ENCODE measurements at places on chromosomes 7 and 10.

- no peak for DNase-seq
Measured at GRCh38 chr10:122249991-122250750, 20.9 kb upstream of the BTBD16 start.

DNA sequence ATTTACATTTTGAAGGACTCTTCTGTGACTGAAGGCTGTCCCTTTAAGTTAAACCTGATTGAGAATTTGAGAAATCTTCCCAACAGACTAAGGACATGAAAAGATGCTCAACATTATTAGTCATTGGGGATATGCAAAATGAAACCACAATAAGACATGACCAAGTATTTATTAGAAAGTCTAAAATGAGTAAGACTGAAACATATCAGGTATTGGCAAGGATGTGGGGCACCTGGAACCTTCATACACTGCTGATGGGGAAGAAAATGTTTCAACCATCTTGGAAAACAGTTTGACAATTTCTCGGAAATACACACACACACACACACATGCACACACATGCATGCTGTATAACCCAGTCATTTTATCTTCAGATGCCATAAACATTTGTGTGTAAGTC, 132.1 kb upstream of the CDK6 start:
- DNase-seq = no peak

- peak; percentile 69 for DNase-seq
Measured at GRCh38 chr7:155166673-155167370, 96.7 kb downstream of the HTR5A start.

DNA sequence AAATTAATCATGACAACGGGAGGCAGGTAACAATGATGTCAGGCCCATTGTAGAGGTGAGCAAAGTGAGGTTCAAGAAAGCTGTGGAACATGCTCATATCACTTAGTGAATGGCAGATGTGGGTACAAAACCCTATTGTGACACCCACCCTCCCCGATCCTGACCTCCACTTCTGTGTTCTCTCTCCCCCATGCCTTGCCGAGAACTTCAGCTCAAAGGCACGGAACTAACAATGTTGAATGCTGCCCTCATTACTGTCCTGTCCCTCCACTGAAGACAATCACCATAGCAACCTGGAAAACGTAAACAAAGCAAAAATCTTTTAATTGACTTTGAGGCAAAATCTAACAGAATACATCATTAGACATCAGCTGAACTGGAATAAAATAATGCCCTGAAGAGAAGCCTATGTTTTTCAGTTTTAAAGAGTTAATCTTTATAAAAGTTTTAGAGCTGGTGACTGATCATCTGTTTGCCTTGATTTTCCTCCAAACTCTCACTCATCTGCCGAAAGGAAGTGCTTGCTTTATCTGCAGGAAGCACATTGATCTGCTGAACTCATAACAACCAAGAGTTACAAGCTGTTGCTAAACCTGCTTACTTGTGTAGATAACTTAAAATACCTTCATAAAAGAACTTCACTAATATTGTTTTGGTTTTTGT, 133.6 kb downstream of the CUBN start:
- no peak for DNase-seq

DNA sequence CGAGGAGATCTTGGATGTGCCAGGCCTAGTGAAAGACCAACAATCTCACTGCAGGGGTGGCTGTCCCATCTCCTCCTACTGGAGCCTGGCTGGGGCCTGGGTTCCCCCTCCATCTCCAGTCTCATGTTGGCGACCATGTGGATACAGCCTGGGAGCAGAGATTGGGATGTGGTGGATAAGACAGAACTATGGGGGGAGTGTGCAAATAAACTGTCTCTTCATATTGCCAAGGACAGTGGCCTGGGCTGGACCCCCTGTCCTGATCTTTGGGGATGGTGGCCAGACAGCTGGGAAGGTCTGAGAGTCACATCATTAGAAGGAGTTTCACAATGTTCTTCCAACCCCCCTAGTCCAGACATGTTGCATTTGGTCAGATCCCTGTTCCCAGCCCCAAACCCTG, 5.8 kb upstream of the MINDY4 start:
- no peak for DNase-seq

GRCh38 chr10:1715821-1716220, 21.5 kb downstream of the ADARB2 start:
- DNase-seq = peak; percentile 6

DNA sequence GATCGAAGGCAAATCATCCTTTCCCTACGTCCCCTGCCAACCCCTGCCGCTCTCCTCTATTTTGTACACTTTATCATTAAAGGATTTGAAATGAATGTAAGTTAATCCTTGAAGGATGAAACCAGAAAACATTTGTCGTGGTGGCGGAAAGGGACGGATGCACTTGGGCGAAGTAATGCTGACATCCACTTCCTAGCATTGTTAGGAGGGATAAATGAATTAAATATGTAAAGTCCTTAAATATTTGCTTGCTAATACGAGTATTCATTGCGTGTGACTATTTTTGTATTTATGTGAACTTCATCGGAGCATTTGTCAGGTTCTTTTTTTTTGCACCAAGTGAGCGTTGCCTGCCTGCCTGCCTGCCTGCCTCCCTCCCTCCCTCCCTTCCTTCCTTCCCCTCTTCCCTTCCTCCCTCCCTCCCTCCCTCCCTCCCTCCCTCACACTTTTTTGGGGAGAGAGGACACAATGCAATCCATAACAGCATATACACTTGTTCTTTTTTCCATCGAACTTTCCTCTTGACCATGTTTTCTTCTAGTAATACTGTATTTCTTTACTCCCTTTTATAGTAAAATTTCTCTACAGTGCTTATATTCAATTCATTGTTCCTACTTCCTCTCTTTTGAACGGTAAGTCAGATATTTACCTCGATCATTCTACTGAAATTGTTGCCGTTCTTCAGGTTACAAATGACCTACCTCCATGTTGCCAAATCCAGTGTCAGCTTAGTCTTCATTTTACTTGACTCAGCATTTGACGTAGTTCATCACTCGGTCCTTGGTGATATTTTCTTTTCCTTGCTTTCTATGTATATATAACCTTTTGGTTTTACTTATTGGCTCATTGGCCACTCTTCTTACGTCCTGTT, 831 bp downstream of the CCDC7 start:
- no peak for DNase-seq

GRCh38 chr10:18528292-18528691, 123.1 kb downstream of the NSUN6 start:
- no peak for DNase-seq

GRCh38 chr10:131227163-131227740, 84.3 kb downstream of the TCERG1L start:
- no peak for DNase-seq

DNA sequence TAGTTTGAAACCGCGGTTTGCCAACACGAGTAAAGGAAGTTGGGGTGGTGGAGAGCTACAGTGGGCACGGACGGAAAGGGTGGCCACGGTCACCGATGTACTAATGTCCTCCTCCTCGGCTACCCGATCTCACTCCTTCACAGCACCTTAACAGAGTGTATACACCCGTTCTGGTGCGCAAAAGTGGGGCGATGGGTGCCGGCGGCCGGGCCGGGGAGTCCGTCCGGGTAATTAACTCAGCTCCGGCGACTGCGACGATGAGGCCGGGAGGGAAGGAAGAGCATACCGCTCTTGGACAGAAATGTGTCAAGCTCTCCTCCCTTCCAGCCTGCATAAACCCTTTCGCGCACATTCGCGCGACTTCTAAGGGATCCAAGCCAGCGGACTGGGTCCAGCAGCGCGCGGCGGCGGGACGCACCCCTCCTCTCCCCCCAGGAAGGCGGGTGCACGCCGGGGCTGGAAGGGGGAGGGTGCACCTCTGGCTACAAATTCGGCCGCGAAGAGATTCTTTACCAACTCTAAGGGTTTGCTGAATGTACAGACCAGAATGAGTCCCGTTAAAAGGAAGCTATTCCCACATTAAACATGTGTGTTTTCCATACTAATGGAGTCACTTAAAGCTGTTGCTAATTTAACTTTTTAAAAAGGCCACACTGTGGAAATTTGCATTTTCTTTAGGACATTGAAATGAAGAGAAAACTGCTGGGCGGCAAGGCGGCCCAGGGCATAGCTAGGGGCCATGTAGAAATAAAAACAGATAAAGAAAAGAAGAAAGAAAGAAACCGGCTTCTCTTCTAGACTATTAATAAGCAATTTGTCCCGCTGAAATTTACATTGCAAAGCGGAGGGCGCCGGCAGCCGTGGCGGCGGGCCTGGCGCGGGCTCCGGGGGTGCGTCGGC, 6.6 kb upstream of the EBF3 start:
- DNase-seq = no peak

DNA sequence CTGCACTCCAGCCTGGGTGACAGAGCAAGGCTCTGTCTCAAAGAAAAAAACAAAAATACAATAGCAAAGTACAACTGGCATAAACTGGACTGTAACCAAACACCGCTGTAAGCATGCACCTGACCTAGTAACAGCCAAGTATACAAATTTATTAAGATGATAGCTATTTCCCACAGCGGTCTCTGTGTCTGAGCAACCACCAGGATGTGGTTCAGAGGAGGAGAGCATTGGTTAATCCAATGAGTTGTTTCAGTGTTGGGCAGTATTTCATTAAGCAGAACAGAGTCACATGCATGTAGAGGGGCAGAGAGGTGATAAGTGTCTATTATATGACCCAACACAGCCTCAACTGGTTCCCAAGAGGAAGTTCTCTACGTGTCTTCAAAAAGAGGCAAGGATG, 4.0 kb downstream of the SLC16A12 start:
- DNase-seq = no peak

DNA sequence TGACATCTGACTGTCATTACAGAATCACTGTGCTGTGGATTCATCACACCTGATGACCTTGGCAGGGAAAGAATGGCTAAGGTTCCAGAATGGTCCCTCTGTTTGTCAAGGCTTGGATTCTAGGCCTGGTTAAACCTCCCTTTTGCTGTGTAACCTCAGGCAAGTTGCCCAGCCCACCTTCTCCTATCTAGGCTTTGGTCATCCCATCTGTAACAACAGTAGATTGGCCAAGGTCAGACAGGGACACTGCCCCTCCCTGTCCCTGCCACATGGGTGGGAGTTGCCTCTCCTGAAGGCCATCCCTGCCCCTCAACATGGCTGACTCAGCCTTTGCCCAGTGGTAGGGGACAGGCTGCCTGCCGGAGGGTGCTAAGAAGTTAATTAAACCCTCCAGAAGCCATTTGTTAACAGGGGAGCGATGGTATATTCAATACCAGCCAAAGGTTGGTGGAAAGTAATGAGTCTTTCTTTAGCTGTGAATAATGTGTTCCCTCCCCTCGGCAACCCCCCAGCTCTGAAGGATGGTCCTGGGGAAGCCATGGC, 149.8 kb upstream of the PCBD1 start:
- no peak for DNase-seq

DNA sequence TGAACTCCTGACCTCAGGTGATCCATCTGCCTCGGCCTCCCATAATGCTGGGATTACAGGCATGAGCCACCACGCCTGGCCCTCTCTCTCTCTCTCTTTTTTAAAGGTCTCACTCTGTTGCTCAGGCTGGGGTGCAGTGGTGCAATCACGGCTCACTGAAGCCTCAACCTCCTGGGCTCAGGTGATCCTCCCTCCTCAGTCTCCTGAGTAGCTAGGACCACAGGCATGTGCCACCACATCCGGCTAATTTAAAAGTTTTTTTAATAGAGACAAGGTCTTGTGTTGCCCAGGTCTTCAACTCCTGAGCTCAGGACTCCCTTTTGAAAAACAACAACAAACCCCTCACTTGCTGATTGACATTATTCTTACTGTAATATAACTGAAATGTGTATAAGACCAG, 11.6 kb downstream of the PALD1 start:
- no peak for DNase-seq

- DNase-seq = no peak
Measured at GRCh38 chr10:14543046-14543903, 212.6 kb upstream of the FRMD4A start.

DNA sequence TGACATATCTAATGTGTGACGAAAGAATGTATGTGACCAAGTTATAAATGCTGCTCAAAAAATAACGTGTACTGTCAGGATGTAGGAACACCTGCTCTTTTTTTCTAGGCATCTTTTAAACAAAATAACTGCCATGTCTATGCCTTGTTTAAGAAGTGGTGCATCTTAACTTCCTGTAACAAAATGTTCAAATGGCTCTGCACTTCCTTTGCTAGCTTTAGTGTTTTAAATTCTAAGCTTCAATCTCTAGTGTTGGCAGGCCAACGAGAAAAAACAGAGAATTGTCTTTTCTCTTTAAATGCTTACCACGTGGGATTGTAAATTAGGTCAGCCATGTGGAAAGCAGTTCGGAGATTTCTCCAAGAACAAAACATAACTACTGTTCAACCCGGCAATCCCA, 14.6 kb upstream of the PDSS1 start:
- no peak for DNase-seq

- DNase-seq = no peak
Measured at GRCh38 chr10:15901889-15902288, 41.6 kb upstream of the MINDY3 start.

GRCh38 chr10:85149766-85150165, 821.4 kb downstream of the CCSER2 start:
- no peak for DNase-seq

- no peak for DNase-seq
Measured at GRCh38 chr7:73717025-73717807, 2.3 kb downstream of the STX1A start.

DNA sequence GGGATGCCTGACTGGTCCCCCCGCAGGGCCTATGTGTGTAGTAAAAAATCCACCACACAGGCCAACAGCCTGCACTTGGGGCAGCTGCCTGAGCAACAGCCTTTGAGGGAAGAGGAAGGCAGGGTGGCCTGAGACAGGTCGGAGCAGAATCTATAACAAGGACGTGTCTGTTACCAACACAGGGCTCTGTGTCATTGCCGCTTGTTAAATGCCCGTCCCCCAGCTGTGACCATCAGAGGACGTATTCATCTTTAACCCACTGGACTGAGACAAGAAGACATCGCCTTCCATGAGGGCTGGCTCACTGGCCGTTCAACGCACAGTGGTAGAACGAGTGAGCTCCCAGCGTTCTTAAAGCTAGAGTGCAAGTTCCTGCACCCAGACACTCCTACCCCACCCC, 7.8 kb downstream of the PDIA4 start:
- no peak for DNase-seq

DNA sequence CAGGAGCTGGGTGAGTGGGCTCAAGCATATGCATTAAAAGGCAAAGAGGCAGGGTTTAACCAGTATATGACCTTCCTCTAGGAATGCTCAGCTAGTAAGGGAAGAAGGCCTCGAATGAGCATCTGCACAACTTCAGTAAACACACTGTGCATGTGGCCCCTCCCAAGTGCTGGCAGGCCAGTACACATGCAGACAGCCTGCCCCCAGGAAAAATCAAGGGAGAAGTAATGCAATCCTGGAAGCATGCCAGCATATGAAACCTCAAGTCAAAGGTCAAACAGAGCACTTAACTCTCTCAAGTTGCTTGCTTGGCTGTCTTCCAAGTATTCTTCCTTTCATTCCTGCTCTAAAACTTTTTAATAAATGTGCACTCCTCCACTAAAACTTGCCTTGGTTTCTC, 208.4 kb downstream of the ACTR3B start:
- DNase-seq = no peak
